Vagina (tissue), 2 donors: ENCODE measurements at places on chromosomes 4 and X. TPM values are rescaled to one million over a fixed set of nuclear protein-coding genes. Genes with fewer than 3 reads are reported as not detected.

DNA sequence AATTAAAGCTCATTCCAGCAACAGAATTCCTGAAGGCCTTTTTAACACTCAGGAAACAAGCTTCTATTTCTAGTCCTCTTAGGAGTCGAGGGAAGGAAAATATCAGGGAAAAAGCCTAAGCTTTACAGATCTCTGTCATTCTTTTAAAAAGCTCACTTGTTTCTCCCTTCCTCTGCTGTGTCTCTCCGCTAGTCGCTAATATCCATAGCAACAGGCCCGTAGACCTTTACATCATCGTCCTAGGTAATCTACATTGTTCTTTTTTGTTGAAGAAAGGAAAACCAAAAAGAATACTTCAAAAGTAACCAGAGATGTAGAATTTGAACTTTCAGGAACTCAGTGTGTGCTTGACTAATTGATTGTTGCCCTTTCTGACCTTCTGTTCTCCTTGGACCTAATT, 45.9 kb upstream of the MTMR1 start:
- no peak for DNase-seq

GRCh38 chr4:183469285-183469684, 24.8 kb downstream of the CDKN2AIP start:
- DNase-seq = no peak

The TEC gene
- total RNA-seq = 9.3 TPM

The SYNPO2 gene
- total RNA-seq = 109 TPM

The FMR1NB gene
- total RNA-seq = not detected

The ITM2A gene
- total RNA-seq = 89.4 TPM

The FGF13 gene
- 3.2 TPM for total RNA-seq

The IL2RG gene
- 4.2 TPM for total RNA-seq

GRCh38 chr4:106246441-106246840, 69.6 kb downstream of the TBCK start:
- no peak for DNase-seq

DNA sequence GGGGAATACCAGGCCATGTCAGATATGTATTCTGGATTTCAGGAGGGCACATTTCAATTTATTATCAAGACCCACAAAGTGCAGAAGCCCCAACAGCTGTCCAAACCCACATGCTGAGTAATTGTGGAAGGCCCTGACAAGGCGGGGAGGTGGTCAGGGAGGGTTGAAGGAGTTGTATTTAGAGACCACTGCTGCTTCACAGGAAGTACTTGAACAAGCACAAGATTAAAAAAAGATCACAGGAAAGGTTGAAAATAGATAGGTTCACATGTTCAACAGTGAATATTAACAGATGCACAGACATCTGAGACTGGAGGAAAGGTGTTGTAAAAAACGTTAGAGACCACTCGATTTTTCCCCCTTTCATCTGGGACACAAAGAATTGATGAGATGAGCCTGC, 17.9 kb downstream of the ATP8A1 start:
- no peak for DNase-seq

The GRXCR1 gene
- not detected for total RNA-seq

- no peak for DNase-seq
Observed at GRCh38 chr4:3582091-3582475, 49.9 kb upstream of the LRPAP1 start.

- DNase-seq = no peak
Observed at GRCh38 chr4:85837439-85837733, 362.4 kb downstream of the ARHGAP24 start.

- DNase-seq = no peak
Observed at GRCh38 chr4:10733481-10734062, 49.0 kb upstream of the CLNK start.

DNA sequence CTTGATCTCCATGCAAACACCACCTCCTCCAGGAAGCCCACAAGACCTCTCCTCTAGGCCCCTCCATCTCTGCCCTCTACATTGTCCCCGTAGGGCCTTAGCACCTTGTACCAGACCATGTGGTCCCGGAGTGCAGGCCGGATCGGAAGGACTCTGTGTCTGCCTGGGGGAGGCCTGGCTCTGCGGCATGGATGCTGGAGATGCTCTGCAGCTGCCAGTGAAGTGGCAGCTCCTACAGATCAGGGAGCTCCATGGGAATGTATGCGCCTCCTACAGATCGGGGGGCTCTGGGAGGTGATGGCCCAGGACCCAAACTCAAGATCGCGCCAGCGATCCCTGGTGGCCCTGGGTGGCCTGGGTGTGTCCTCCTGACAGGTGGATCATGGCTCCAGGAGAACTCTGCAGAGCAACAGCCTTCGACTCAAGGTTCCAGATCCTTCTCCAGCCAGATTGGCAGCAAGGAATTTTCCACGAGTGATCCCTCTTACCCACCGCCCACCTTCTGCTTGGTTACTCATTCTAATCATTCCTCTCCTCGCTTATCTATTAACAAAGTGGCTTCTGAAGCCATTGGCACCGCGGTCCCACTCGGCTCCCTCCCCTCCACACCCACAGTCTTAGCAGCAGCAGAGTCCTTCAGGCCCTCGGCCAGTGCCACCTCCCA, 67.3 kb downstream of the ADRA2C start:
- no peak for DNase-seq

- DNase-seq = no peak
Observed at GRCh38 chr4:110271986-110272385, 73.6 kb upstream of the ELOVL6 start.

The OCRL gene
- 14.5 TPM for total RNA-seq

- DNase-seq = no peak
Observed at GRCh38 chr4:104906276-104906675, 240.4 kb upstream of the TET2 start.

- DNase-seq = no peak
Observed at GRCh38 chrX:42943051-42943974, 165.3 kb upstream of the PPP1R2C start.

- no peak for DNase-seq
Observed at GRCh38 chrX:29490606-29491005, 724.8 kb upstream of the MAGEB2 start.

The PLAC1 gene
- total RNA-seq = not detected

- DNase-seq = no peak
Observed at GRCh38 chrX:128650326-128650725, 598.1 kb upstream of the ACTRT1 start.

DNA sequence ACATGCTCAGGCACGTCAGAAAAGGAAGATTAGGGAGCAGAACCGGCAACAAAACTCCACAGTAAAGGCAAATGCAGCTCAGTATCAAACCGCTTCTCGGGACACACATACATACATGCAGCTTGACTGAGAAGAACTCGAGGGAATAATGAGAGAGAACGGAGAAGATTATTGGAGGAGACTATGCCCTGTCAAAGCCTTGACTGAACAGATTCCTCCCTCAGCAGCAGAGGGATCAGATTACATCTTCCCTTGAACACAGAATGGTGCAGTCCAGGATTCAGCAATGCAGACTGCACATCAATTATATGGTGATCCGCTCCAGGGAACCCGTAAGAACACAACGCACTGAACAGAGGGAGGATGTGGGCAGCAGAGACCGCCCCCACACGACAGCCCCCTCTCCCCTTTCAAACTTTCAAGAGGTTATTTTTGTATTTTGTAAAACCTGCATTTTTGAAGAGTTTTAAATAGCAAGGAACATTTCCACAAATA, 183.2 kb downstream of the FBXW7 start:
- DNase-seq = no peak
